ENCODE measurements at places on chromosomes 5 and 9.
A peak's percentile ranks its signal among the peaks of the same experiment; 100 is the strongest.

GRCh38 chr9:35748858-35749514 is at the start of the genes GBA2 and RGP1:
TSS of gene GBA2 (minus strand) at chr9:35749228. CDS start at chr9:35748704, 524 bp downstream.
TSS of gene RGP1 (plus strand) at chr9:35749287. CDS start at chr9:35749756, 469 bp downstream.
- no peak for DNase-seq

- DNase-seq: no peak
Observed at GRCh38 chr5:146878476-146879172, at the start of gene PPP2R2B. TSS of gene PPP2R2B (minus strand) at chr5:146878757.

DNA sequence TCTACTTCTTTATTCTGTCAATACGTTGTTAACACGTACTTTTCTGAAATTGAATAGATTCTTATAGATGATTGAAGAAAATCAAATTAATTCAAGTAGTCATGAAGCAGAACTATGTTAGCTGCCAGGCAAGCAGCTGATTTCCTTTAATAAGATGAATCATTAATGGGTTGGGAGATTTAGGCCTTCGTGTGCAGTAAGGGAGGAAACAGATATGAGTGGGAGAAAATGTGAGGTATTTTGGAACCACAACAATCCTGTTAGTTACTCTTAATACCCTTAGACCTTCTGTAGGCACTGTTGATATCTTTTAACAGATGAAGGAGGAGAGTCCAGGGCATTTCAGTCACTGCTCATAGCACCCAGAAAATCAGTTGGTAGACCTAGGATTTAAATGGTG is 121.0 kb downstream of the AOPEP start:
- no peak for DNase-seq

- peak; percentile 24 for DNase-seq
Observed at GRCh38 chr5:154603953-154604679, 126.1 kb upstream of the HAND1 start.

GRCh38 chr9:116345817-116346216 is 192.2 kb downstream of the PAPPA start:
- DNase-seq: no peak

DNA sequence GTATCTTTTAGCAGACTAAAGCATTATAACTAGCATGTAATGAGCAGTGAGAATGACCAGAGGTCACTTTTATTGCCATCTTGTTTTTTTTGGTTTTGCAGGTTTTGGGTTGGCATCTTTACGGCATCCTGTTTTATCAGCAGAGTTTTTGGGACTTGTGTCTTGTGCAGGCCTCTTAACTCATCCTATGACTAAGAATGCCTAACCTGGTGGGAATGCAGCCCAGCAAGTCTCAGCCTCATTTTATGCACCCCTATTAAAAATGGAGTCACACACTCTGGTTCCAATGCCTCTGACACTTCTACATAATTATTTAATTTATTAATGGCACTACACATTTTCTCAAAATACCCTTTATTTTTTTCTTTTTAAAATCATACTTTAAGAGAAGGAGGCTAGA is 726.5 kb upstream of the RIOK2 start:
- DNase-seq: no peak

GRCh38 chr5:78773655-78774054 is 125.1 kb upstream of the LHFPL2 start:
- DNase-seq: no peak

- DNase-seq: peak; percentile 5
Observed at GRCh38 chr5:64811050-64811640, 42.4 kb downstream of the CWC27 start.

- no peak for DNase-seq
Observed at GRCh38 chr9:93818827-93819472, 136.2 kb downstream of the BARX1 start.

DNA sequence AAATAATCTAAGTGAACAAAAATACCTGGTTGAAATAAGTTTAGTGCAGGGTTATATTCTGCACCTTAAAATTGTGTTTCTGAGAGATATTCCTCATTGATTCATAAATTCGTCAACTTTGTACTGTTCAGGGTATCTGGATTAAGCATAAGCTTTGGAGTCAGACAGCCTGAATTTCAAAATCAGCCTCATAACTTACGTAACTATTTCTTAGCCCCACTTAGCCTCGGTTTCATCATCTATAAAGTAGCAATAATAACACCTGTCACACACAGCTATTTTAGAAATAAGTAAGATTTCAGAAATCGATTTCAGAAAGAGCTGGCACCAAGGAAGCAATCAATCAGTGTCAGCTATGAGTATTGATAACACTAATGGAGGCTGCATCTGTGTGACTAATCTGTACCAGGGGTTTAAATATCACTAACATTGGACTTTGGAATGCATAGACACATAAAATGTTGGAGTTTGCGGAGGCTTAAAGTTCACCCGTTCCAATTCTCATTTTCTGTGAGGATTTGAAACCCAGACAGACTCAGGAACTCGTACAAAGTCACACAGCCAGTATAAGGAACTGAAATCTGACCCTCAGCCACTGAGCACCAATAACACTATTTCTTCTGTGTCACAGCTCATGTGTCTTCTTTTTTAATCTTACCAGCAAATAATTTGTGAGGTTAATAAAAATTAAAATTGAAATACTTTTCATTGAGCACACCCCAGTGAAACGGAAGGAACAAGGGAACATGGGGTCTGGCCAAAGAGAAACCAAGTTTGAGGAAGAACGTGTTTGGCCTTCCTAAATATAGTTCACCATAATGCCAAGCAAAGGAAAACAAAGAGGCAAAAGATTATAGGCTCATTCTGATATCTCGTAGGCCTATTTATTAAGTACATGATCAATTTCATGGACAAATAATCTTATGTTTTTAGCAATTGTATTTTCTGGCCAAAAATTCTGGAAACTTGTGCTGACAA is 194.4 kb upstream of the PTGER4 start:
- no peak for DNase-seq

DNA sequence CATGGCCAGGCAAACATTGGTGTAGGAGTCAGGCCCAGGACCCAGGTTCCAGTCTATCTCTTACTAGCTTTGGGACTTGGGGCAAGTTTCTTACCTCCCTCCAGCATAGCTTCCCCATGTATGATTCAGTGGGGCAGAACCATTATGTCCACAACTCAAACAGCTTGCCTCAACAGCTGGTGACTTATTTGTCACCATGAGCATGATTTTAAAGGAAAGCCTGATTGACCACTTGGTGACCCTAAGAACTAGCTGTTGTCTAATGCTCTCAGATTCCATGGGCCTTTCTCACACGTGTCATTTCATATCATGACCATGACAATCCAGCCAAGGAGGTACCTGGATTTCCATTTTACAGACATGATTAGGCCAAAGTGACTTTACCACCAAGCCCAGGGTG is 126.4 kb downstream of the TTLL11 start:
- DNase-seq: no peak

- DNase-seq: no peak
Observed at GRCh38 chr5:849651-850301, 1.0 kb downstream of the ZDHHC11 start.

DNA sequence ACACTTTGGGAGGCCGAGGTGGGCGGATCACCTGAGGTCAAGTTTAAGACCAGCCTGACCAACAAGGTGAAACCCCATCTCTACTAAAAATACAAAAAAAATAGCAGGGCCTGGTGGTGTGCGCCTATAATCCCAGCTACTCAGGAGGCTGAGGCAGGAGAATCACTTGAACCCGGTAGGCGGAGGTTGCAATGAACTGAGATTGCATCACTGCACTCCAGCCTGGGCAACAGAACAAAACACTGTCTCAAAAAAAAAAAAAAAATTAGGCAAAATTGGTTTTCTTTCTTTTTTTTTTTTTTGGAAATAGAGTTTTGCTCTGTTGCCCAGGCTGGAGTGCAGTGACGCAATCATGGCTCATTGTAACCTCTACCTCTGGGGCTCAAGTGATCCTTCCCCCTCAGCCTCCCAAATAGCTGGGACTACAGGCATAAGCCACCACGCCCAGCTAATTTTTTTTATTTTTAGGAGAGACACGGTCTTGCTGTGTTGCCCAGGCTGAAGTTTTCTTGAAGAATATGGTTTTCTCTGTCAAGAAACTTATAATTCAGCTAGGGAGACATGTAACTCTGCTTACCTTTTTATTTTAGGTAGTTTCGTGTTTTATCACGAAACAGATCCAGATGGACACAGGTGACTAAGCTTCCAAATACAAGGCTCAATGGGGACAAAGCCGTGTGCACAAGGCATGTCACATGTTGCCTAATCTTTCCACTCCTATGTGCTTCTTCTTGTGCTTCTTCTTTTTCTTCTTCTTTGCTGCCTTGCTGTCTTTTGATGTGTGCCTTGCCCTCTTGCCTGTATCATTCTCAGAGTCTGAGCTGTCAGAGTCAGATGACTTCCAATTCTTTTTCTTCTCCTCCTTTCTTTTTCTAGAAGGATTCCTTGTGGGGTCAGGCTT is 14.3 kb downstream of the TTC1 start:
- no peak for DNase-seq

- no peak for DNase-seq
Observed at GRCh38 chr5:39055768-39056398, 18.3 kb downstream of the RICTOR start.

- no peak for DNase-seq
Observed at GRCh38 chr9:76400534-76401096, 6.4 kb upstream of the RFK start.

- peak; percentile 98 for DNase-seq
Observed at GRCh38 chr9:128729302-128729701, 5.4 kb upstream of the ZDHHC12 start.

- DNase-seq: no peak
Observed at GRCh38 chr9:97419309-97419867, 7.5 kb downstream of the TDRD7 start.

DNA sequence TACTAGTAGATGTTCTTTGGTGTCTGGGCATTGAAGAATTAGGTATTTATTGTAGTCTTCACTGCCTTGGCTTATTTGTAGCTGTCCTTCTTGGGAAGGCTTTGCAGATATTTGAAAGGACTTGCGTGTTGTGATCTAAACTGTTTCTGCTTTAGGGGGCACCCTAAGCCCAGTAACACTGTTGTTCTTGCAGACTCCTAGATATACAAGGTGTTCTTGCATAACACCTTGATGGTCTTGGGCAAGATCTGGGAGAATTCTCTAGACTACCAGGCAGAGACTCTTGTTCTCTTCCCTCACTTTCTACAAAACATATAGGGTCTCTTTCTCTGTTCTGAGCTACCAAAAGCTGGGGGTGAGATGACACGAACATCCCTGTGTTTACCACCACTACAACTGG is 179.1 kb downstream of the FAM170A start:
- no peak for DNase-seq

GRCh38 chr5:77900691-77901090 is 124.6 kb upstream of the TBCA start:
- DNase-seq: no peak
